Stimulated activated CD8-positive, alpha-beta memory T cell treated with anti-CD3 and anti-CD28 coated beads, Interleukin-7, amount 100 ng/mL, for 1 hour (primary cell): ENCODE measurements at places on chromosomes 13 and 19.

DNA sequence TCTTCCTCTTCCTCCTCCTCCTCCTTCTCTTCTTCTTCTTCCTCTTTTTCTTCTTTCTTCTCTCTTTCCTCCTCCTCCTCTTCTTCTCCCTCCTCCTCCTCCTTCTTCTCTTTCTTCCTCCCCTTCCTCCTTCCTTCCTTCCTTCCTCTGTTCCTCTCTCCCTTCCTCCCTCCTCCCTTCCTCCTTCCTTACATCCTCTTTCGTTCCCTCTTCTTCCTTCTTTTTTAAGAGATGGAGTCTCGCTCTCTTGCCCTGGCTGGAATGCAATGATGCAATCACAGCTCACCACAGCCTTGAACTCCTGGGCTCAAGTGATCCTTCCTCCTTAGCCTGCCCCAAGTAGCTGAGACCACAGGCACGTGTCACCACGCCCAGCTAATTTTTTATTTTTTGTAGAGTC is 13.2 kb downstream of the EHD2 start:
- no peak for DNase-seq

DNA sequence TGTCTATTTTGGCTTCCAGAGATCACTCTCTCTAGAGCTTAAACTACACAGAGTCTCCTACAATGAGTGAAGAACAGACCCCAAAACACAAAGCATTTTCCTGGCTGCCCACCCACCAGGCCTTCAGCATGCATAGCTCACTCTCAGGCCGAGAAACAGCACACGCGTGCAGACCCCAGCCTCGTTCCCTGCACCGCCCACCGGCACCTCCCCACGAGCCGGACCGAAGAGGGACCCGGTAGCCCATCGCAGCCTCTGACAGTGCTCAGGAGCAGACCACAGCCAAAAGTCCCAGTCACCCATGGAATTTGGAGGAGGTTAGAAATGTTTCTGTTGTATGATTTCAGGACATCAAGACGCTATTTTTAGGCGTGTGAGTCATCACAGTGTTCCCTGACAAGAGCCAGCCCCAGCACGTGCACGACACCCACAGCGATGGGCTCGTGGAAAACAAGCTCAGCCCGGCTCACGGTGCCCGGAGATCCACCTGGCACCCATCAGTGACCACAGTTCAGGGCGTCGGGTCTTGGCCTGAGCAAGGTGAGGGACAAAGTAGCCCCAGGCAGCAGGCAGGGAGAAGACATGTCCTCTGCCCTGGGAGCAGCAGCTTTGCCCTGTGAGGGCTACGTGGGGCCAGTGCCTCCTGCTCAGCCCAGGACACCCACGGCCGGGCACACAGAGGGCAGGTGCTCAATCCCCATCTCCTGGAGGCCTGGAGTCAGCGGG is 50.1 kb upstream of the SPACA7 start:
- DNase-seq = no peak

- peak; percentile 10 for DNase-seq
Observed at GRCh38 chr13:36345438-36346221, 564 bp downstream of the SPART start.

DNA sequence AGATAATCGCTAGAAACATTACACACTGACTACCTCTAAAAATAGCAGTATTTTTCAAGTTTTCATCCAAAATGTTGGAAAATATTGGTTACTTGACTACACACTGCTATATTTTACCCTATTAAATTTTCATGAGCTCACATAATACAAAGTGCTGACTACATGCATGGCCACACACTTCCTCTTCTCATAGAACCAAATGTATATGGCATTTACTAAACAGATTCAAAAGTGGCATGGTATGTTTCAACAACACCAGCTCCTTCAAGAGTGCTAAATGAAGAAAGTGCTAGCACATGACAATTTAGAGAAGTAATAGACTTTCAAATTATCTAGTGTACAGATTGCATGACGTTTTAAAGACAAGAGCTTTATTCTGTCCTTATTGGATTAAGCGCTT is 780.4 kb upstream of the SLITRK6 start:
- DNase-seq = no peak

DNA sequence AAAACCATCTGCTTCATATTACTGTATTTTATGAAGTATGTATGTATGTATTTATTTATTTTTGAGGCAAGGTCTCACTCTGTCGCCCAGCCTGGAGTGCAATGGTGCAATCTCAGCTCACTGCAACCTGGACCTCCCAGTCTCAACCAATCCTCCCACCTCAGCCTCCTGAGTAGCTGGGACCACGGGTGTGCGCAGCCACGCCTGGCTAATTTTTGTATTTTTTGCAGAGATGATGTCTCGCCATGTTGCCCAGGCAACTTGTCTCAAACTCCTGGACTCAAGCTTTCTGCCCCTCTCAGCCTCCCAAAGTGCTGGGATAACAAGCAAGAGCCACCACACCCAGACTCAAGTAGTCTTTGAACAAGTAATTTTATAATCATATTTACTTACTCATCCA is 5.5 kb downstream of the KATNAL1 start:
- no peak for DNase-seq

DNA sequence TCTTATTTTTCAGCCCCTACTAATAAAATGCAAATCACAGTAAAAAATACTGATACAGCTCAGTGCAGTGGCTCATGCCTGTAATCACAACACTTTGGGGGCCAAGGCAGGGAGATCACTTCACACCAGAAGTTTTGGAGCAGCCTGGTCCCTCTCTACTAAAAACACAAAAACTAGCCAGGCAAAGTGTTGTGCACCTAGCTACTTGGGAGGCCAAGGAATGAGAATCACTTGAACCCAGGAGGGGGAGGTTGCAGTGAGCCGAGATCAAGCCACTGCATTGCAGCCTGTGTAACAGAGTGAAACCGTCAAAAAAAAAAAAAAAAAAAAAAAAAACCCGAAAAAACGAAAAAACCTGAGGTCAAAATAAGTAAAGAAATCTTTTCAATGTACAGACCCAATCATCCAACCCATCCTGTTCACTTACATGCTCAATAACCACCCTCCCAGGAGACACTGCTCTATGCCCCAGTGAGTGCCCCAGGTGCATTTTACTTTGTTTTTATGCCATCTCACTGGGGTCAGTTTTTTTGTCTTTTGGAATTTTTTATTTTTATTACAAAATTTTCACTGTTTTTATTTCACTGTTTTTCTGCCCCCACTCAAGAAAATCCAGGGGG is 107.0 kb downstream of the ZNF486 start:
- no peak for DNase-seq

- DNase-seq = no peak
Observed at GRCh38 chr13:45658586-45659235, 43.2 kb upstream of the ERICH6B start.
